Putamen (tissue), 1 donor: ENCODE measurements at places on chromosomes 3 and 15.

- DNase-seq = no peak
Observed at GRCh38 chr3:189517981-189518380, 113.2 kb upstream of the TP63 start.

- no peak for DNase-seq
Observed at GRCh38 chr3:183975981-183976662, 41.6 kb downstream of the ABCC5 start.

DNA sequence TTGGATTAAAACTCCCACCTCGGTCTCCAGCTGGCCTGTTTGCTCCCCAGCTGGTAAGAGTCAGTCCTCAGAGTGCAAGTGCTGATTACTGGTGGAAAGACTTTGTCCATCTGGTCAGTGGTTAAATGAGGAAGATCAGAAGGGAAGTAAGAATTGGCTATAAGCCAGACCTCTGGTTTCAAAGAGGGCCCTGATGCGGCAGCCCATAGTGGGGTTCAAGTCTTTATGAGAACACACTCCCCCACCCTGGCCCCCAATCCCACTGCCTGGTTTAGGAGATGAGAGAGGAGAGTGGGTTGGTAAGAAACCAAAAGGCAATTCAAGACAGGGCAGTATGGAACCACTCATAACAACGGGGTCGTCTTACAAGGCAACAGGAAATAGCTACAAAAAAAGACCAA lies 65.0 kb downstream of the FRMD4B start:
- DNase-seq = peak; percentile 61

DNA sequence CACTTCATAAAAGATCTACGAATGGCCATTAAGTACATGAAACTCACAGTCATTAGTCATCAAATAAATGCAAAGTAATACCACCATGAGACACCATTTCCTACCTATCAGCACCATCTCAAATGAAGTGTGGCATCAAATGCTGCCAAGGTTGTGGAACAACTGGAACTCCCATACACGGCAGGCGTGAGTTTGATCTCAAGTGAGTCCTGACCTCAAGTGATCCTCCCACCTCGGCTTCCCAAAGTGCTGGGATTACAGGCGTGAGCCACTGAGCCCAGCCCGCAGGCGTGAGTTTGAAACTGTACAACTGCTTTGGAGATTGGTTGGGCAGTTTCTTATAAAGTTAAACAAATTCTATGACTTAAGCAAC lies 28.8 kb upstream of the HDAC11 start:
- DNase-seq = no peak

DNA sequence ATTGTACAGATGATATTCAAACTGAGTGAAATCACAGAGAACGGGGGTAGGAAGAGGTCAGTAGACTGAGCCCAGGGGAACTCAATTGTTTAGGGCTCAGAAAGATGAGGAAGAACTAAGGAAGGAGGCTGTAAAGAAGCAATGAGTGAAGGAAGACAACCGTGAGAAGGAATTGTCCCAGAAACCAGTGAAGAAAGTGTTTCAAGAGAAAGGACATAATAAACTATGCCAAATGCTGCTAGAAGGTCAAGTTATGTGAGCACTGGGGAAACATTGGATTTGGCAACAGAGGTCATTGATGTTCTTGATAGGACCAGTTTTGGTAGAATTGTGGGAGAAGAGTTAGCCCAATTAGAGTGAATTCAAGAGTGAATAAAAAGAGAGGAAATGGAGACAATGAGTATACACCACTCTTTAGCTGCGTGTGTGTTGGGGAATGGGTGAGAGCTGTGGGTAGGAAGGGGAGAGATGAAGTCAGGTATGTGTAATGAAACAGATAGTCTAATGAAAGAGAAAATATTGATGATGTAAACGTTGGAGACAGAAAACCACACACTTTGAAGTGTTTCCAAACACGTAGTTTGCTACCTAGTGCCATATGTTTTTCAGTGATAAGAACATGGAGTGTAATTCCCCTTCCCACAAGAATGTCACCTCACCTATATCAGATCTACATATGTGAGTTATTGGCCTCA lies 42.5 kb upstream of the MME start:
- DNase-seq = no peak

DNA sequence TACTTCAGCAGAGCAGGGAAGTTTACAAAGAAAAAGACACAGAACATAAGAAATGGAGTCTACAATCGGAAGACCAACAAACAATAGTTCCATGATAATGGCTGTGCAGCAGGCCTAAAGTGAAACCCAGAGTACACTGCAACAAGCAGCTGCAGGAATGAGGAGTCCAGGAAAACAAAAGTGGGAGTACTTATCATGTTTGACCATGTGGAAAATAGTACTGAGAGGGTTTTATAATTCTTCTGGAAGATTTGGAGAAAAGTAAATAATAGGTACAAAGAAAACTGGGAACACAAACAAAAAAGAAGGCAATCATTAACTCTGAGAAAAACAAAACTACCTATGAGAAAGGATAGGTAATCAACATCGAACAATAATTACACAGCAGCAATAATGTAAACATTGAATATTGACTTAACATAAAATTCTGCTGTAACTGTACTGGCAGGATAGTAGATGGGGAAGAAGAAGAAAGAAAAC lies 87.5 kb downstream of the NEK10 start:
- no peak for DNase-seq

GRCh38 chr3:105195260-105195659 lies 171.4 kb upstream of the ALCAM start:
- no peak for DNase-seq

GRCh38 chr3:101996832-101997231 lies 147.5 kb downstream of the NFKBIZ start:
- DNase-seq = no peak

DNA sequence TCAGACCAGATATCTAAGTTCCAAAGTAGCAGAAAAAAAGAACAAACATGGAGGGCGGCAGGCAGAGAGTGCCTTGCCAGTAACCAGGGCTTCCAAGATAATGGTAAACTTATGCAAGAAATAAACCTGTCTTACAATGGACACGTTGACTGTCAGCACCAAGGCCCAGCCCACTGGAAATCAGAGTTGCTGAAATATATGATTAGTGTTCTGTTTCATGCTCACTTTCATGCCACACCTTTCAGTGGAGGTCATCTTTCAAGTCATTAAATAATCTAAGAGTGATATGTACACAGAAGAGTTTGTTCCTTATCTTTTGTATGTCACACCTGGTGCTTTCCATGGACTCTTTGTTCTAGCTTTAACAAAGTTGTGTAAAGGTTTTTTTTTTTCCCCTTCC lies 358.1 kb downstream of the MECOM start:
- DNase-seq = no peak

GRCh38 chr3:143291836-143292447 lies 172.4 kb downstream of the CHST2 start:
- DNase-seq = no peak

DNA sequence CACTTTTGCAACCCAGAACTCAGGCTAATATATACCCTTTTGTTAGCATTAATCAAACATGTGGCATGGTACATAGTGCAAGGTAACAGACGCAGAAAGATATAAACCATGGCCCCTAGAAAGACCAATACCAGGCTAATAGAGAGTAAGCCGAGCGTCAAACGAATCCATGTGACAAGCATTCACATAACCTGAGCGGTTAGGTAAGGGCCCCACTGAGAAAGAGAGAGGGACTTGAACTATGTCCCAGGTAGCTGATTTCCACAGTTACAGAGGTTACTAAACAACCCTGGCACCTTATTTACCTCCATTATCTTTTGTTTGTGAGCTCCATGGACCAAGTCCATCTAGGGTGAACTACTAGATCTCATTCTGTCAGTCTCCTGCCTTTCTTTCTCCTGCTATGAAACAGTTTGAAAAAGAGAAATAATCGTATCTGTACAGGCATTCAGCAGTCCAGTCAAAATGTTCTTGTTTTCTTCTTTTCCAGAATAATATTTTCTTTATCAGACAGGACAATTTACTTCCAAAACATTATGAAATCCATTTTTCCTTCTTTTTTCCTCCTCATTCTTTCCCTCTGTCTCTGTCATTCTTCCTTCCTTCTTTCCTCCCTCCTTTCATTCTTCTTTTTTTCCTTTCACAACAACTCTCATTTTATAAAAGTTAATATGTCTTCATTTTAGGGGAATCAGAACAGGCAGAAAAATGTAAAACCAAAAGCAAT lies 30.5 kb upstream of the TNFSF10 start:
- DNase-seq = no peak

GRCh38 chr3:4504340-4505261 lies 11.5 kb downstream of the ITPR1 start:
- no peak for DNase-seq

- DNase-seq = no peak
Observed at GRCh38 chr15:95770196-95770595, 560.3 kb upstream of the NR2F2 start.

DNA sequence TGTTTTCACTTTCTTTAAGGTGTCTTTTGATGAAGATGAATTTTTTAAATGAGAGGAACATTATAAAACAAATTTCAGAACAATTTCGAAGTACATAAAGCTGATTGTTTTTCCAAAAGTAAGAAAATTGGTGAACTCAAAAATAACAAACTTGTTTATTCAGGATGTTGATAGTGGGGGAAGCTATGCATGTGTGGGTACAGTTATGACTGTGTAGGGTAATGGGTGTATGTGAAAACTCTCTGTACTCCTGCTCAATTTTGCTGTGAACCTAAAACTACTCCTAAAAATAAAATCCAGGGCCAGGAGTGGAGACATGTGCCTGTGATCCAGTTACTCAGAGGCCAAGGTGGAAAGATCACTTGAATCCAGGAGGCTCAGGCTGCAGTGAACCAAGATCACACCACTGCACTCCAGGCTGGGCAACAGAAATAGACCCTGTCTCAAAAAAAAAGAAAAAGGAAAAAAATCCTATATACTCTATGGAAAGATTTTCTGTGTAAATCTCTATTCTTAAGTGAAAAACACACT lies 37.2 kb downstream of the PIK3CB start:
- no peak for DNase-seq

DNA sequence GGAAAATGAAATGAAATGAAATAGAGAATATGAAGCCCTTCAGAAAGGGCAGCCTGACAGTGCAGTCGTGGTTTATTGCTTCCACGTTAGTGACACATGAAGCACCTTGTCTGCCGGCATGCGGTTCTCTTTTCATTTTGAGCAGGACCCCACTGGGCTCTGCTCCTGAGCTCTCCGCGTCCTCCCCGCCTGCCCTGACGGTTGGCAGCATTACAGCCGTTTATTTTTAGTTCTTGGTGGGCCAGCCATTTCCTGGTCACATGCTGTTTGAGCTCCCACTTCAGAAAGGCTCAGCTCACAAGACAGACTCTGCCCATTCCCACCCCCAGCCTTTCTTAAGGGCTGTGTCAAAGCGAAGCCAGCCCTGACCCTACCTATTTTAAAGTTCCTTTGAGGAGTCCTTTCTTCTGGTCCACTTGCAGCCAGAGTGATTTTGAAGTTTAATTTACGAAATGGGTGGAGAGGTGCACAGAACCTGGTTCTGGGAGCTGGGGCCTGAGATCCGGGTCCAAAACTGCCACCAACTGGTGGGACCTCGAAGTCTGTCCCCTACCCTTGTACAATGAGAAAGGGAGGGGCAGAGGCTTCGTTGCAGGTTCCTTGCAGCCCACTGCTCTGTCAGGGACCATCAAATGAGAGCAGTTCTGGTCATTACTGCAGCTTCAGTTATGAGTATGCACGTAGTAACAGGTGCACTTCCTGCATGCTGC lies 60.1 kb downstream of the MGLL start:
- DNase-seq = no peak

DNA sequence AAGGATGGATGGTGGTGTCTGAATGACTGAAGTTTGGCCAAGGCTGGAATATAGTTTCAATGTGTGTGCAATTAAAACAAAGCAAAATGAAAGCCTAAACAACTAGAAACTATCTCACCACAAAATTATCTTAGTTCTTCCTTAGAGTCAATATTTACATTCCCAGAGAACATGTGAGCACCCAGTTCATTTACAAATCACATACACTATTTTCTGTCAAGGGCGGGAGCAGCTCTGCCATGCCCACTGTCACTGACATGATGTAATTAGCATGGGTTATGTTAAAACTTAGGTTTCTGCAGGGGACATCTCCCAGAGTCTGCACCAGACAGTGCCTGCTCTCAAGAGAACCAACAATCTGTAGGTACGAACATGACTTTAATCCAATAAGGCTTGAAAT lies 65.0 kb downstream of the PDZRN3 start:
- DNase-seq = no peak

DNA sequence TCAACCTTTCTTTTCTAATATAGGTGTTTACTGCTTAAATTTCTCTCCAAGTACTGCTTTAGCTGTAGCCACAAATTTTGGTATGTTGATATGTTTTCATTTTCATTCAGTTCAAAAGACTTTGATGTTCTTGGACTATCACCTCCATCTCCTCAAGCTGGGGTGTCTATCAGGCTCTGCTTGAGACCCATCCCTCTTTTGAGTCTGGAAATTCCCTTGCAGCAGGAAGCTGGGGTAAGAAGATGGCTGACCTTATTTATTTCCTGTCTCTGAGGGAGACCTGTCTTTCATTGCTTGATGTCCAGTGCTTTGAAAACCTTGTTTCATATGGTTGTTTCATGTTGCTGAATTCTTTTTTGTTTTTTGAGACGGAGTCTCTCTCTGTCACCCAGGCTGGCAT lies 60.5 kb upstream of the ADPGK start:
- no peak for DNase-seq

- DNase-seq = no peak
Observed at GRCh38 chr3:172293093-172293492, 155.2 kb downstream of the GHSR start.
